ENCODE measurements at places on chromosomes 4 and X. TPM values are rescaled to one million over a fixed set of nuclear protein-coding genes. Genes with fewer than 3 reads are reported as not detected.

Gene ZNF81
- total RNA-seq = 6.8 TPM

Gene GAGE1
- not detected for total RNA-seq

DNA sequence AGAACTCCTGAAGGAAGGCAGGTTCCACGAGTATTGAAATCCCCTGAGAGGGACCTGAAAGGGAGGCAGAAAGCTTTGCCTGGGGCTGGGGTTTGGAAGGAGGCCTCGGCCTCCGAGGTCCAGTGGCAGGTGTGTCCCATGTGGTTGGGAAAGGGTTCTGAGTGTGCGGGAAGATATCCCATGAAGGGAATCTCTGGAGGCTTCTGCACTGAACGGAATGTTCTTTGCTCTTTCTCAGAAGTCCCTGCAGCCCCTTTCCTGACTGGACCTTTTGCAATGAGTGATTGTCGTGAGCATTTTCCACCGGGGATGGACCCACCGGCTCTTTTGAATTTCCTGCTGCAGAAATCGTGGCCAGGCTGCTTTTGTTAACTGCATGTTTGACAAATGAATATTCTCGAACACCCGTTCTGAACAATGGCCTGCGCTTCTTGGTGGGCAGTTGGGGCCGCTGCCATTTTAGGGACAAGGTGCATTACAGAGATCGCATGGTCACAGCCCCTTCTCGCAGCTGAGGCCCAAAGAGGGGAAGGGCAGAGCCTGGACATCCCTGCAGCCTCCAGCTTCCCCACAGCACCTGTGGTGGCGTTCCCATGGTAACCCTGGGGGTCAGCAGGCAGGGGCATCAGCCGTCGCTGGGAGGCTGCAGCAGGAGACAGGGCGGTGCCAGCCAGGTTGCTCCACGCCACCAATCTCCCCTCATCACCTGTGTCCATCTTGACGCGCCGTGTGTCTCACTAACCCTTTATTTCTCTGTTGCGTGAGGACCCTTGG is 18.3 kb upstream of the HTRA3 start:
- no peak for DNase-seq

DNA sequence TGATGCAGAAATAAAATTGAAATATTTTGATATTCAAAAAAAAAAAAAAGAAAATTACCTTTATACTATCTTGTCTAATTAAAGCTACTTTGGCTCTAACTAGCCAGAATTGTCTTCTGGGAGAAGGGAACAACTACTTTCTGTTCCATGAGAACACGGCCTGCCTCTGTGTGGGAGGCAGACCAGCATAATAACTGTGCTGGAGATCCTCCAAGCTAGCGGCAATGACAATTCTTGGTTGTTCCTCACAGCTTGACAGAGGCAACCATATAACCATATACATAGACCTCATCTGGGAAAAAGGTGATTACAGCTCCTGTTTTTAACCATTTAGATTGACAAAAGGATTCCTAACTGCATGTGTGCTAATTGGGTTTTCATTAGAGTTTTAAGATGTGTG is 95.7 kb downstream of the RBMX2 start:
- DNase-seq = no peak

DNA sequence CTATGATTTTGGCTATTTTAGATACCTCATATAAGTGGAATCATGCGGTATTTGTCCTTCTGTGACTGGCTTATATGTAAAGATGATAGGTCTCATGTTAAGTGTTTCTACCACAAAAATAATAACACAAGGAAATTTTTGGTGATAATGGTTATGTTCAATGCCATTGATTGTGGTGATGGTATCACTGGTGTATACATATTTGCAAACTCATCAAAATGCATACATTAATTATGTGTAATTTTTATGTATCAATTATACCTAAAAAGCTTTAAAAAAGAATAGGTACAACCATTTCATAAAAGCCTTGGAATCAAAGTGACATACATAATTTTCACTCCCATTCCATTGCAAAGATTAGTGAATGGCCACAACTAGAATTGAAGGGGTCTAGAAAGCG is 178.3 kb upstream of the FMR1 start:
- no peak for DNase-seq

GRCh38 chr4:166277401-166277800 is 404.4 kb downstream of the TLL1 start:
- no peak for DNase-seq

Gene IQCM
- total RNA-seq = not detected

Gene HSFX4
- not detected for total RNA-seq

DNA sequence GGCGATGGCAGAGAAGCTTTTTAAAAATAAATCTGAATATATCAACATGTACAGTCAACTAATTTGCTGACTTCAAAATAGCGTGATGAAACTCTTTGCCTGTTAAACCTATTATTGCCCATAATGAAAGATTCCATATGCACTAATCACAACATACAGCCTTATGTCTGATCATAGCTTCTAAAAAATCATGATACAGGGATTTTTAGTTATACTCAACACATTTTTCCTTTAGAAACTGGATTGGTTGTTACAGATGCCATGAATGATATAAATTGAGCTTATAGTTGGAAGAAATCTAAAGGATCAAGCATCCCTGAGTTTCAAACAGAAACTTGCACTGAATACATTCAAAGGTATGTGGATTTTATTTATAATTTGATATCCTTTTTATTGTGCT is at the start of gene AMELX:
Gene AMELX (plus strand): TSS at position 301 of the 400 bp plus-strand sequence. CDS start 1,376 bp downstream, outside the sequence.
- DNase-seq = no peak

DNA sequence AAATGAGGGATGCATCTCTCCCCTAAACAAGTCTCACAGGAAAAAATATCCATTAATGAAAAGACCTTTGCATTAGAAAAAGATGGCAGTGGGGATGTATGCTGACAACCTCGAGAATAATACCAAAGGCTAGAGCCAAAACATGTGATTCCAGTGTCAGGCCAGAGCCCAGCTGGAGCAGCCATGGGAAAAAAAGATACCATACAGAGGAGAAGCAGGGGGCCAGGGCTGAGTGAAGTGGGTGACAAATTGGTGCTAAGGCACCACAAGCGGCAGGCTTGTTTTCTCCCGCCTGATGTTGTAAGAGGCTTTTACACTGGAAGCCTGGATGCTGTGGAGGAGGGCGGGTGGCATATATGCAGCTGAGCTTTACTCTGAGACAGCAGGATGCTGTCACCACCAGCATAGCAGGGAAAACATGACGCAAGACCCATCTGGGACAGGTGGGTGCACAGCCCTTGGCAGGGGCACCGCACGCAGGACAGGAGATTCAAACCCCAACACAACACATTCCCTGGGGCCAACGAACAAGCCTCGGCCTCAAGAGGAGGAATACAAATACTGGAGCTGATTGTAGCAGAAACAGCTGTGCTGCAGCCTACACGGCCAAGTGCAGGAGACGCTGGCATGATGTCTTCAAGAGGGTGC is 91.9 kb downstream of the TSPAN5 start:
- peak; percentile 45 for DNase-seq

GRCh38 chr4:33133723-33134122 is 2413.6 kb downstream of the PCDH7 start:
- no peak for DNase-seq

GRCh38 chr4:81353861-81354260 is 117.8 kb downstream of the RASGEF1B start:
- DNase-seq = no peak

DNA sequence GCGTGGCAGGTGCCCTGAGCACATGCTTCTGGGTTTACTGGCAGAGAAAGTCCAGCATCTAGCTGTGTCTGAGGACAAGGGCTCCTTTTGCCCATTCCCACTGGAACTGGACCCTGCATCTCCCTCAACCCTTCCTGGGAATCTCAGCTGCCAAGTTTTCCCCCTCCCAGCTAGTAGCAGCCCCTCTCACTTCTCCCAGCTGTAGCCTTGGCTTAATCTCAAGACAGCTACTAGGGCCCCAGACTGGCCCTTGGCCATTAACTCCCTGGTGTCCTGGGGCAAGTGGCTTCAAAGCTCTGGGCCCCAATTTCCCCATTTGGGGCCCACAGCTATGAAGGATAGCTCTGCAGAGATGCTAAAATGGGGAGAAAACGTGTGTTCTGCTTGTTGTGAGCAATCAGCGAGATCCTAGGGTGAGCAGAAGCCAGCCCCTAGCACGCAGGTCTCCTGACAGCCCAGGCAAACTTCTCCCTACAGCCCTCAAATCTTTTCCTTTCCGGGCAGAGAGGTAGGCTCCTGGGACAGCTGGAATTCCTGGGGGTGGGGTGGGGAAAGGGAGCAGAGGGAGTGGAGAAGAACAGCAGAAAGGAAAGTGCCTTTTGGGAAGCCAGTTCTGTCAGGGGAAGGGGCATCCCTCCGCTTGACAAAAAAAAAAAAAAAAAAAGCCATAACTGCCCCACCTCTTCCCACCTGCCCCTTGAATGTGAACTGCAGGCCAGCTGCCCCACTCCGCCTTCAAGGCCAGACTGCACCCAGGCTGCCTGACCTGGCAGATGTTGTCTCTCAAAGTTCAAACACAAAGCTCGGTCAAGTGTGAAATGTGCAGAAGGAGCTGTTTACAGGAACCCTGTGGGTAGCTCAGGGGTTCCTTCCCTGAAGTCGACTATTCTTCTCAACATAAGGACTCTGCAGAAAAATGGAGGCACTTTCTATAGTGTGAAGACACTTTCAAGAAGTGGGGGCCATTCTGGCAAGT is 16.6 kb downstream of the FGD1 start:
- no peak for DNase-seq

GRCh38 chr4:99463566-99463965 is 28.4 kb upstream of the ADH7 start:
- no peak for DNase-seq

GRCh38 chr4:150206954-150207353 is 128.7 kb downstream of the DCLK2 start:
- no peak for DNase-seq

Gene BMP3
- not detected for total RNA-seq

DNA sequence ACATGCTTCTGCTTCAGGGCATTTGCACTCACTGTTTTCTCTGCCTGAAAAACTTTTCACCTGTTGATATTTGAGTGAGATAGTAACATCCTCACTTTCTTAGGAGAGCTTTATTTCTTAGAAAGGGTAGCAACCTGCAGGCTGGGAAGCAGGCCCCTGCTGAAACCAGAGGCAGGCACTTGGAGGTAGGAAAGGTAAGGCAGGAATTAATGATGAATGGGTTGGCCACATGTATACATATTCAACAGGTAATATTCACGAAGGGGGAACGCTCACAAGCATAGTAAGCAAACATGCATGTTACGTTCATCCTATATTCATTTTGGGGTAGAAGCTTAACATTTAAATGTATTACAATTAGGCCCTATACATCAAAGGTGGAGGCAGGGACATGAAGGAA is 3.1 kb downstream of the SPATA18 start:
- no peak for DNase-seq

Gene KCNIP4
- total RNA-seq = under 0.01 TPM

- DNase-seq = peak; percentile 33
Measured at GRCh38 chr4:128177498-128177897, 110.1 kb downstream of the PGRMC2 start.

DNA sequence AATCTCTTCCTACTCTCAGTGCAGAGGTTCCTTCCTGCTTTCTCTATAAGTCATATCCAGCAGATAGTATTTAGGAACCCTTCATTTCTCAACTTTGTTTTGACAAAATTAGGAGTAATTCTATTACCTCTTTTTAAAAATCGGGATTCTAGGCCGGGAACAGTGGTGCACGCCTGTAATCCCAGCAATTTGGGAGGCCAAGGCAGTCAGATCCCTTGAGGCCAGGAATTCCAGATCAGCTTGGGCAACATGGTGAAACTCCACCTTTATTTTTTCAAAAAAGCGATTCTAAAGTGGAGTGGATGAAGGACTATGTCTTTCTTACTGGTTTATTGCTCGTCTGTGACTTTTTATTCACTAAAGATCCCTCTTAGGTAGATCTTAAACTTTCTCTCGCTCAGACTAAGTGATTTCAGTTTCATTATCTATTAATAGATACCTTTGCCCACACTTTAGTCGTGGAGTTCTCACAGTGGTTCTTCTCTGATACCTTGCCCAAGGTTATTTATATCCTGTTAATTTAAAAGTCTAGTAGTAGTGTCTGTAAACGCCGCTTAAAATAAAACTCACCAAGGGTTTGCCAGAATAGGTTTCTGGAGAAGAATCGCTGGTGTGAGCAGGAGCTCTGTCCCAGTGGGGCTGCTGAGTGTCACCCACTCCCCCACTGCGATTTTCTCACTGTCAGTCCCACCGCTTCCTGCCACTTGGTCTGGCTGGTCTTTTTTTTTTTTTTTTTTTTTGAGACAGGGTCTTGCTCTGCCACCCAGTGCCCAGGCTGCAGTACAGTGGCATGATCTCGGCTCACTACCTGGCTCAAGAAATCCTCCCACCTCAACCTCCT is 27.0 kb upstream of the TMEM131L start:
- no peak for DNase-seq

DNA sequence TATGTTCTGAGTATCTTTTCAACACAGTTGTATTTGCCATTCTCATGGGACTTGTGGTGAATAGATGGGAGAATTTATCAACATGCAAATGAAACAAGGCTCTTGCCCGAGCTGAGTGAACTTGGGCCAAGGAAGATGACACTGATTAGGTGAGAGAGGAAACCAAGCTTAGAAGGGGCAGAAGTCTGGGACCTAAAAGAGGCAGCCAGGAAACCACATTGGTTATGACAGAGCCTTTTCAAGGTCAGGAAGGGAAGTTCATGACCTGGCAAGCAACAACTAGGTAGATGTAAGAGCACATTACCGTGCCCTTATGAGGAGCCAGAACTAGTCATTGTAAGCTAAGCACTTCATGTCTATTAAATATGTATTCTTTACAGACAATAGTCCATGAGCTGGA is 590.3 kb downstream of the PACRGL start:
- DNase-seq = no peak

DNA sequence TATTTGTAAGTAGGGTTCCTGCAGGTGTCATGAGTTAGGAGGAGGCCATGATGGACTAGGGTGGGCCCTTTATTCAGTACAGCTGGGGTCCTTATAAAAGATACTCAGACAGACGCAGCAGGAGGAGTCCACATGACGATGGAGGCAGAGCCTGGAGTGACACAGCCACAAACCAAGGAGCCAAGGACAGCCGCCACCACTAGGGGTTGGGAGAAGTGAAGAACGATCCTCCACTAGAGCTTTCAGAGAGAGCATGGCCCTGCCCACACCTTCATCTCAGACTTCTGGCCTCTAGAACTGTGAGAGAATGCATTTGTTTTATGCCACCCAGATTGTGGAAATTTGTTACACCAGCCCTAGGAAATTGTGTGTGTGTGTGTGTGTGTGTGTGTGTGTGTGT is 31.1 kb downstream of the JAKMIP1 start:
- DNase-seq = no peak

Gene FAM9C
- total RNA-seq = under 0.01 TPM

DNA sequence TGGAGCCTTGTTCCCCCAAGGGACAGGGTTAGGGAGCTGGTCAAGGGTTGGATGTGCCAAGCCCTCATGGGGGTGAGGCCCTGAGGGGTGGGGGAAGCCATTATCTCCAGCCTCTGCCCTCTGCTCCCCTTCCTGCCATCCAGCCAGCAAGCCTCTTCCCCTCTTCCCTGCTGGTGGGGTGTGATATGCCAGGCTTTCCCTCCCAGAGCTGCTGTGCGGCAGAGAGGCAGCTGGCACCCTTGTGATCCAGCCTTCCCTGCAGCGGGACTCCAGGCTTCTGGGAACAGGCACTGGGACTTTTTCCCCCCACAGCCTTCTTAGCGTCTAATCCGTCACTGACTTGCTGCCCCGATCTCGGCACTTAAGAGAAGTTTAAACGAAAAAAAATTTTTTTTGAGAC is 6.3 kb downstream of the SSR4 start:
- no peak for DNase-seq

Gene GPC3
- total RNA-seq = 0.32 TPM

Gene EGF
- total RNA-seq = 6.5 TPM

GRCh38 chrX:77788050-77788449 is 2.0 kb upstream of the ATRX start:
- DNase-seq = peak; percentile 59

- DNase-seq = no peak
Measured at GRCh38 chrX:7891928-7892327, 35.3 kb downstream of the PNPLA4 start.

- no peak for DNase-seq
Measured at GRCh38 chrX:68980906-68981616, 152.2 kb downstream of the EFNB1 start.

Measured in fibroblast of villous mesenchyme (primary cell).